Fibroblast of lung (primary cell): ENCODE measurements at places on chromosomes 12 and 14. TPM values are rescaled to one million over a fixed set of nuclear protein-coding genes. Genes with fewer than 3 reads are reported as not detected.
A peak's percentile ranks its signal among the peaks of the same experiment; 100 is the strongest.

Gene PTPN6
- 0.26 TPM in 1 of 2 replicates, not detected in the other for total RNA-seq

Gene MANSC4
- 0.17 TPM in 1 of 2 replicates, not detected in the other for total RNA-seq

Gene AKAP6
- total RNA-seq, result 1.0 and 10.9 TPM in 2 replicates

Gene C3AR1
- total RNA-seq, result 0.17 TPM in 1 of 2 replicates, not detected in the other

Gene PKP2
- under 0.01 TPM in 2 replicates for total RNA-seq

Gene MYH6
- not detected in 2 replicates for total RNA-seq

Gene VCPKMT
- 3.6 and 4.4 TPM in 2 replicates for total RNA-seq

DNA sequence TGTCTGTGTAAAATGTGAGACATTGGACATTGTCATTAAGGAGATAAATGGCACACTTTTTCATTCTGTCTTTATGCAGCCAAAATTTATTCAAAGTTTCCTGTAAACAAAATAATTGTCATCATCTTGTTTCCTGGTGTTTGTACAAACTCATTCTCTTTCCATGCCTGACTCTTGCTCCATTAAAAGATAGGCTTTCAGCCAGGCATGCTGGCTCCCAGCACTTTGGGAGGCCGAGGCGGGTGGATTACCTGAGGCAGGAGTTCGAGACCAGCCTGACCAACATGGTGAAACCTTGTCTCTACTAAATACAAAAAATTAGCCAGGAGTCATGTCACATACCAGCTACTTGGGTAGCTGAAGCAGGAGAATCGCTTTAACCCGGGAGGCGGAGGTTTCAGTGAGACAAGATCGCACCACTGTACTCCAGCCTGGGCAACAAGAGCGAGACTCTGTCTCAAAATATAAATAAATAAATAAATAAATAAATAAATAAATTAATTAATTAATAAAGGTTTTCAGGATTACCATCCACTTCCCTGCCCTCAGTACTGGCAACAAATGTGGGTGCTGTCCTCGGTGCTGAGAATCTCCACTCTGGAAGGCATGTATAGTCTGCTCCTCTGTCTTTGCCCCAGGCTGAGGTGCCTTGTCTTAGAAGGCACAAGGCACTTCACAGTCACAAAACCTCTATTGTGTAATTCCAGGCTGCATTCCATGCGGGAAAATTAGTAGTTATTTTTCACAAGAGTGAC is 83.2 kb downstream of the PAH start:
- peak; percentile 2 for DNase-seq

DNA sequence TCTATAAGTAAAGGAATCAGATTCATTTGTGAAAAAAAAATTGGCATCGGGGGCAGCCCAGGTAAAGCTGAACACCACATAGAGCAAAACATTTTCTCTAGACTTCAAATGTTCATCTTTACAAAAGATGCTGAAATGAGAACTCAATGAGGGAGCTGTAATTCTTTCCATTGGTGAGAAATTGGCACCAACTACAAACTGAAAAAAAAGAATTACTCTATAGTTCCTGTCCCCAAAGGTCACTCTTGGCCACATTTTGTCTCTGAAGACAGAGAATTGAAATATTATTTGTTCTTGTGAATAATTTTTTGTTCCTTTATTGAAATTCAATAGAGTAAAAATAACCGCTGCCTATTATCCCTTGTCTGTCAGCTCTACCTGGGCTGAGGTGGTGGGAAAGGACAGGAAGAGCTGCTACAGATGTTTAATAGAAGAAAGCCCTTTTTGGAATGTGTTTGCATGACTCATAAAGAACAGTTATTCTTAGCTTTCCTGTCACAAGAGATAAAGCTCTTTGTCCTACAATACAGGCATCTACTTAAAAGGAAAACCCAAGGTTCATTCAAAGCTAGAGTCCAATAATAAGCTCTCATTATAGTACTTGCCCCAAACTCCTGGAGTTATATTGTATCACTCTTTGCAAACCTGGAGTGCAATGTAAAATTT is 380.1 kb upstream of the KITLG start:
- DNase-seq, result peak; percentile 26

- peak; percentile 50 for DNase-seq
These were observed 46.7 kb downstream of the KICS2 start for GRCh38 chr12:64175254-64175945.

- no peak for DNase-seq
These were observed 1.3 kb downstream of the GPR65 start for GRCh38 chr14:88005978-88006851.

DNA sequence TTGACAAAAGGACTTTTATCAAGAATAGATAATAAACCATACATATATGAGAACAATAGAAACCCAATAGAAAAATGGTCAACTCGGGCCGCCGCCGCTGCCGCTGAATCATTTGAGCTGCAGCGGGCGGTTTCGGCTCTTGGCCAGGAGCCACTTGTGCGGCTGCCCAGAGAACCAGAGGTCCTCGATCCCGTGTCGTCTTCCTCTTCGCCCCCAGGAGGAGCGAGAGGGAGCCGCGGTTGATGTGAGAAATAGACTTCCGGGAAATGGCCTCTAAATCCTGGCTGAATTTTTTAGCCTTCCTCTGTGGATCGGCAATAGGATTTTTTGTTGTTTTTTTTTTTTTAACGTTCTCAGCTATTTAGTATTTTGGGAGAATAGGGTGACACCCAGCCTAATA is 44.8 kb downstream of the CPSF6 start:
- peak; percentile 77 for DNase-seq

DNA sequence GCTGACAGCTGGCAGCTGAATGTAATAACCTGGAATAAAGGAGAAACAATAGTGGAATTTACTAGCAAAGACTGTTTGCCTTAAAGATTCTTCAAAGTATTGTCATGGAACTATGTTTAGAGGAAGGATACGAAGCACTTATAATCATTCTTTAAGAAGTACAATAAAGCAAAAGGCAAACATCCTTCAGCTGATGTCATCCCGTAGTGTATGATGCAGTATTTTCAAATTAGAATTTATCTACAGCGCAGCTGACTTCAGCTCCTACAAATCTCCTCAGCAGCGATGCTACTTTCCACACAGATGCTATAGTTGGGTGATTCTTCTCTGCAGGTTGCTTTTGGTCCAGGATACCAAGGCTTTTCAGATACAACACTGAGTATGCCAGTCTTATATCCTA is 31.5 kb downstream of the CLEC1A start:
- no peak for DNase-seq

GRCh38 chr12:15601210-15601800 is 187.9 kb downstream of the EPS8 start:
- DNase-seq, result peak; percentile 96

- DNase-seq, result no peak
These were observed 29.4 kb upstream of the OXA1L start for GRCh38 chr14:22737052-22737451.

- DNase-seq, result no peak
These were observed 92.3 kb downstream of the KCNK13 start for GRCh38 chr14:90154110-90154509.

- peak; percentile 72 for DNase-seq
These were observed at the start of the genes DDX54 and RITA1 for GRCh38 chr12:113185180-113186032. Gene DDX54 (minus strand): TSS chr12:113185478. CDS start chr12:113185451, 27 bp downstream. Gene RITA1 (plus strand): TSS chr12:113185721. CDS start chr12:113186747, 1,026 bp downstream.

- peak; percentile 73 for DNase-seq
These were observed 1231.7 kb upstream of the TMEM132C start for GRCh38 chr12:127035011-127035879.

GRCh38 chr14:74658535-74659131 is 46.6 kb upstream of the LTBP2 start:
- peak; percentile 43 for DNase-seq

DNA sequence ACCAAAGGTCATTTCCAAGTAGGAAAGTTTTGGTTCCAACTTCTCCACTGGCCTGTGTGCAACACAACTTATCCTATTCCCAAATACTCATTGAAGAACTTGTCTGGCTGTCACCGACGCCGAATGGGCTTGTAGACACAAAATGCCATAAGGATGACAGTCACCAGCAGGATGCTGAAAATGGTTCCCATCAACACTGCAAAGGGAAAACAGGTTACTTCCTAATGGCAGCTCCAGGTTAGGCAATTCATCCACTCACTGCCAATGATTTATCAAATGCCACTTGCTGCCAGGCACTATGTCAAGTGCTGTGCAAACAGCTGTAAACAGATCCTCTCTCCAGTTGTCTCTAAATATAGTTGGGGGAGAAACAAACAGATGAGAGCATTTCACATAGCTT is 6.1 kb downstream of the C12orf76 start:
- no peak for DNase-seq

DNA sequence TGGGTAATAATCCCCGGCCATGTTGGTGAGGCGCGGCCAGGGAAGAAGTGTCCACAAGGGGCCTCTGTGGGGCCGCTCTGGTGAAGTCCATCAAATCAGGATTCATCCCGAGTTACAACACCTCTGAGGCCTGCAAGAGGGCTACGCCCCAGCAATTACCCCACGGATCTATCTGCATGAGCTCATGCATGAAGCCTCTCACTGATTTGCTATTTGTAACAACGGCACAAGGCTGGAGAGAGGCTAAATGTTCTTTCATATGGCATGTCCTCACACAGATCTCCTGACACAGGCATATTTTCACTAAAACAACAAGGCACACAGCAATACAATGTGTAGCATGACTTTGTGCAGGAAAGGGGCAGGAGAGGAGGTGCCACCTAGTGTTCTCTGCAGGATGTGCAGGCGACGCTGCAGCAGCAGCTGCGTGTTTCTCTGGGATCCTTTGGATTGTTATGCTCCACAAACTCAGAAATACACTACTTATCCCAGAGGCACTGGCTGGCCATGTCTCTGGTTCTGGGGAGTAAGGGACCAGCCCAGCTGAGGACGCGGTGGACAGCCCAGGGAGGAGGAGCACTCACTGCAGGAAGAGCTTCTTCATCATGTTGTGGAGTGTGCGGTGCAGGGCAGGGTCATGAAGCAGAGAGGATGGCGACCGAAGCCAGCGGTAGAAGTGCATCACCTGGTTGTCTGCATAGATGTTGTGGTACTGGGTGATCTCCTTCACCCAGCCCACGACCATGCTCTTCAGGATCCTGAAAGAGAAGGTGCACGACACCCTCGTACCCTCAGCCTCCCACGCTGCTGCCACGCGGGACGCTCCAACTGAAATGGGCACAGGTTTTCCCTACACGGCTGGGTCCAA is 20.2 kb downstream of the P2RX2 start:
- DNase-seq, result peak; percentile 82

GRCh38 chr12:12880537-12880936 is 10.8 kb upstream of the GPRC5A start:
- DNase-seq, result no peak

DNA sequence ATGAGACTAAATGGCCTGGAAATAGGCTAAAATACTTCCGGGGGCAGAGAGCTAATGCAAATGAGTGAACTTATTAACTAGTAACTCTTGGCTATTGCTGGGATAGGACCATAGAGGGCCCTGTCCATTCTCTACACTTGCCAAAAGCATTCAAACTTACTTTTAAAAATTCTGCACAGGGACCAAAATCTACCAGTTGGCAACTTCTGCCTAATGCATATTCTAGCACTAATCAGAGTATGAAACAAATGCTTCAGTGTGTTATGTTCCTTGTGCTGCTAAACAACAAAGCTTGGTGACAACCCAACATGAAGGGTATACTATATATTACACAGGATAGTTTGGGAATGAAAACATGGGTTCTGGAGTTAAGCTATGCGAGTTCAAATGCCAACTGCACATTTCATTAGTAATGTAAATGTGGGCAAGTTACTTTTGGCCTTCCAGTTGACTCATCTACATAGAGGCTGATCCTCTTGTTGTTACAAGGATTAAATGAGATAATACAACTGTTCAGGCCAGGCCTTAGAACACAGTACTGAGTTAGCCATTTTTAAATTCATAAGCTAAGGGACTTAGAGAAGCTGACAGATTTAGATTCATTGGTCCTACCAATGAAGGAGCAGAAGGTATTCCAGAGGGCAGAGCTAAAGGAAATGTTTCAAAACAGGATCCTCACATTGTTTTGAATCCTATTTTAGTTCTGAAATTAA is 32.4 kb downstream of the HIGD1C start:
- DNase-seq, result peak; percentile 43
